ENCODE measurements at places on chromosomes 16 and 17.

GRCh38 chr16:25140459-25140858, 28.9 kb downstream of the LCMT1 start:
- DNase-seq = peak; percentile 47

DNA sequence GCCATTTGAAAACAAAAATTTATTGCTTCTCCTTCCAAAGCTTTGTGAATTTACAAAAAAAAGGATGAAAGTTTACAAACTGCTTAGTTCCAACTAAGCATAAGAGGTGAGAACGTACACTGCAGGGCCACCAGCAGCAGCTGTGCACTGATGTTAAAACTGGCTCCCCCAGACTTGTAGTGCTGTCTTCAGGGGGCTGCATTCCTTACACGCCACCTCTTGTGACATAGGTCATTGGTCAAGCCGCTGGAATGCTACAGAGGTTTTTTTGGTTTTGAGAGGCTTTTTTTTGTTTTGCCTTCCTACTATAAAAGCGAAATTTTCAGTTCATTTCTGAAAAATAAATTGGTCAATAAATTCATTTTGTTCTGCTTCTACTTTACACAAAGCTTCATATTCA, 6.9 kb downstream of the IFT20 start:
- no peak for DNase-seq

GRCh38 chr17:5500247-5500588, 13.9 kb downstream of the MIS12 start:
- no peak for DNase-seq

GRCh38 chr16:68997564-68997963, 107.9 kb upstream of the HAS3 start:
- peak; percentile 31 for DNase-seq

- no peak for DNase-seq
Measured at GRCh38 chr17:19678581-19679453, 30.3 kb downstream of the ALDH3A2 start.

- DNase-seq = no peak
Measured at GRCh38 chr16:35255186-35255803, 1795.9 kb downstream of the TP53TG3F start.

GRCh38 chr17:7557775-7558543, 591 bp upstream of the TNFSF13 start:
- peak; percentile 90 for DNase-seq

DNA sequence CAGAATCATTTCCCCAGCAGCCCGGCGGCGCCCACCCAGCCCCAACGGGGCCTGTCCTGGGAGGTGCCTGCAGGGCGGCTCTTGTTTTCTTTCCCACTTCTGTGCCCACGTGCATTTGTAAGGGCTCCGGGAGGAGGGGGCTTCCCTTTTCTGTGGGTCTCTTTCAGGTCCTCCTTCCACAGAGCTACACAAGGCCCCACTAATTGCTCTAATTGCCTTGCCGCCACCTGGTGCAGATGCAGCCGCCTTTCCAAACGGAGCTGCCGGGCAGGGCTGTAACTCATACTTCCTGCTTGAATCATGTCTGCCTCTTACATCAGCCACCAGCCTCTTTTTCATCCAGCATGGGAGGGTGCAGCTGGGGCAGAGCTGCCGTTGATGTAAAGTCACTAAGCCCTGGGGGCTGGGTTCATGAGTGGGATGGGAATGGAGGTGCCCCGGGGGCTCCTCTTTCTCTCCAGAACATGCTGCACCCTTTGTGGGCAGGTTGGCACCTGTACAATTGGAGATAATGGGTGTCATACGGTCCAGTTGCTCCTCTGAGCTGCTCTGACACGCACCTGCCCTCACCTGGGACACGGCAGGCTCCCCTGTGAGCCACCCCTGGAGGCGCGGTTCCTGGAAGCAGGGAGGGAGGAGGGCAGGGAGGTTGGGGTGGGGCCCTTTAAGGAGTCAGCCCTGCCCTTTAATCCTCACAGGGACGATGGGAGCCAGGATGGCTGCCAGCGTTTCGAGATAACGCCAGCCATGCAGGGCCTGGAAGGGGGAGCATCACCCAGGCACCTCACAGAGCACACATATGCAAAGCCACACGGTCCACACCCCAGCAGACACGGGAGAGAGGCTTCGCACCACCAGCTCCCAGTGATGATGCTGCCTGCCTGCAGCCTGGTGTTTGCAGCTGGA, 41.1 kb upstream of the KLHDC4 start:
- peak; percentile 71 for DNase-seq

- DNase-seq = no peak
Measured at GRCh38 chr17:68497885-68498319, 14.3 kb upstream of the PRKAR1A start.

DNA sequence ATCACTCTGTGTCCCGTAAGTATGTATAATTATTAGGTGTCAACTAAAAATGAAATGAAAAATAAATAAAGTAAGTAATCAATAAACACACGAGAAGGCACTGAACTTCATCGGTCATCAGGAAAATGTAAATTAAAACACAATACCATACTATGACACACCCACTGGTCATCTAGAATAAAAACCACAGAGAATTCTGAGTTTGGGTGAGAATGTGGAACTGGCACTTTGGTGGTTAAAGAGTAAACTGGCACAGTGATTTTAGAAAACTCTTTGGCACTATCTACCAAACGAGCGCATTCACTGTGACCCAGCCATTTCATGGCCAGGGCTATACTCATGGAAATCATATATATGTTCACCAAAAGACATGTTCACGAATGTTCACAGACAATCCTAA, 98.2 kb downstream of the HS3ST3A1 start:
- no peak for DNase-seq

GRCh38 chr17:41629826-41630670, 5.7 kb upstream of the KRT17 start:
- no peak for DNase-seq

DNA sequence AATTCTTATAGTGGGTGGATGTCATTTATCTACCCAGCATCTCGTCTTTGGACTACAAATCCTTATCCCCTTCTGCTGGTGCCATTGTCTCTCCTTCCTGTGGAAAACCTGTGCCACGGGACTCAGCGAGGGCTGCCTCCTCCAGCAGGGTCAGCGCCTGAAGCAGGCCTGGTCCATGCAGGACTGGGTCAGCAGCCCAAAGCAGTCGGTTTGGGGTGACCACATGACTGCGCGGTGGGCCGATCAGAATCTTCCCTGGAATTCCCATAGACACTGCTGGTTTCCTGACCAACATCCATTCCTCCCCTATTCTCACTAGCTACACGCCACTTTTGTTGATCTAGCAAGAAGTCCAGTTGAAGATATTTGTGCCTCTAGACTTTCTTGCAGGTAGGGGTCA, 26.9 kb downstream of the RPRML start:
- no peak for DNase-seq

Data from ELF-1 (cell line).